Renal cortical epithelial cell (primary cell): ENCODE measurements at places on chromosomes 1 and 21.

DNA sequence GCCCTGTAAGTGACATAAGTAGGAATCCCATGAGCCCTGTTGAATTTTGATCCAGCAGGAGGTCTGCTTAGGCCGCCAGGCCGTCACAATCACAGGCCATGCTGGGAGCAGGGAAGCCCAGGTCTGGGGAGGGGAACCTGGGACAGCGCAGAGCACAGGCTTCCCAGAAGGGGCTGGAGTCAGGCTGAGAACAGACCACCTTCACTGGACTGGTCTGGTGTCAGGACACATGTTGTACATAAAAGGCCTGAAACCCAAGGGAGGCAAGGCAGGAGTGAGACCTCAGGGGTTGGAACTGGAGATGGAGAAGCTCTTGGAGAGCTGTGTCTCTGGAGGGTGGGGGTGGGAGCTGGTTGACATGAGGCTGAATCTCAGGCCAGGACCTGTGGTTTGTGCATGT lies 63.3 kb upstream of the ARTN start:
- DNase-seq = no peak

- peak; percentile 76 for DNase-seq
Measured at GRCh38 chr1:209875515-209875914, 47.7 kb downstream of the UTP25 start.

DNA sequence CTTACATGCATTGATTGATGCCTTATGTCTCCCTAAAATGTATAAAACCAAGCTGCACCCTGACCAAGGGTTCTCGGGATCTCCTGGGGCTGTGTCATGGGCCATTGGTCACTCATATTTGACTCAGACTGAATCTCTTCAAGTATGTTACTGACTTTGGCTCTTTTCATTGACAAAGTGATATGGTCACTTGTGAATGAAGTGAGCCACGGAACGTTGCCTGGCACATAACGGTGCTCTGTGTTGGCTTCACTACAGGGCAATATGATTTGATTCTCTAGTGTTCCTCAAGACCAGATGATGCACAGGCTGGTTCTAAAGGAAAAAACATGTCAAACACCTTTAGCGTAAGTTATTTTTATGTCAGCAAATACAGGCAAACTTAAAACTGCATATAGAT lies 11.4 kb upstream of the IL10RB start:
- DNase-seq = no peak

- DNase-seq = peak; percentile 26
Measured at GRCh38 chr21:16821588-16821987, 691.3 kb upstream of the CXADR start.

- DNase-seq = no peak
Measured at GRCh38 chr21:46083791-46084561, 13.9 kb upstream of the COL6A2 start.

GRCh38 chr1:207805841-207806421 lies 54.1 kb downstream of the CD46 start:
- peak; percentile 91 for DNase-seq

DNA sequence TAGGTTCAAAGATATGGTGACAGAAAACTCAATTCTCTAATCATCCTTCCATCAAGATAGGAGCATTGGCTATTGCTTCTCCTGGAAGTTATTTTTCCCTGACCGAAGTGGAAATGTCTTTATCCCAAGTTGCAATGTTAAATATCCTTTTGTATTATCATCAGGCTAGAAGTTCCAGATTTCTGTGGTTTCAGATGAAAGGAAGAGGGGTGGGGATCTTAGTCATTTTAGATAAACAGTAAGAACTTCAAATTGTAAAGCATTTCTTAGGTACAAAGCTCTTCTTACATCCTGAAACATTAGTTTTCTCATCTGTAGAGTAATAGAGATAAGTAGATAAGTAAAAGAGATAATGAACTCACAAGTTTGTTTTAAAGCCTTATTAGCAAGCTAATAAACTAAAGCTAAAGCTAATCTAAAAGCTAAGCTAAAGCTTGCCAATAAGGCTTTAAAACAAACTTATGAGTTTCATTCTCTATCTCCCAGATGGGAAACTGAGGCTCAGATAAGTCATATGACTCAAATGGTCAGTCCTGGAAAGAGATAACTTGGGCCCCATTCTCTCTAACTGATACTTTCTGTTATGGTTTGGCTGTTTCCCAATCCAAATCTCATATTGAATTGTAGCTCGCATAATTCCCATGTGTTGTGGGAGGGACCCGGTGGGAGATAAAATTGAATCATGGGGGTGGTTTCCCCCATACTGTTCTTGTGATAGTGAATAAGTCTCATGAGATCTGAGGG lies 99.2 kb upstream of the KCNK2 start:
- DNase-seq = peak; percentile 19

- no peak for DNase-seq
Measured at GRCh38 chr21:24903994-24904635, 703.2 kb downstream of the MRPL39 start.

DNA sequence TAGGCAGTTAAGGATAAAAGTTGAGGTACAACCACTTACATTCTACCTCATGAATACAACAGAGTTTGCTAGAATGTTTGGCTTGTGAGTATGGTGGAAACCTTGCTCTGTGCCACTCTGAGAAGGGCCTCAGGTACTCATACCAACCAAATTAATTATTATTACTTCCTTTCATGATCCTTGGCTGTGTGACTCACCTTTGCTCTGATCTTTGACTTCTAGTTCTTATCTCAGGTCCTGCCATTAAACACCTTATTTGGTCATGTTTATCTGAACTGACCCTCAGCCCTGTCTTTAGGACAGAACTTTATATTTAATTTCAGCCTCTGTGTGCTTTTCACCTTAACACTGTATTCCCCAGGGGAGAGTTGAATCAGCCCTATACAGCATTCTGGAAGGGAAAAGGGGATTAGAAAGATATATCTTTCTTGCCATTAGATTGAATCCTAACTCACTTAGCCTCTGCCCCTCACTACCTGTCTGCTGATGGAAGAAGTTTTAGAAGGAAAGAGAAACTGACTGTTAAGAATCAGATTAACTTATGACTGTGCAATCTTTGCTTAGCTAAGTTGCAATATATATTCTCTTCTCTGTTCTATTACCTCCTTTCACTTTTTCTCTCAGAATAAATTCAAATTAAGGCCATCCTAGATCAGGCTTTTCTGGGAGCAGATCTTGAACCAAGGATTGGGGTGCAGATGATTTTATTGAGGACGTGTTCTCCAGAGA lies 260.4 kb upstream of the DPYD start:
- DNase-seq = peak; percentile 34

GRCh38 chr1:164578479-164579200 lies 19.7 kb downstream of the PBX1 start:
- no peak for DNase-seq

DNA sequence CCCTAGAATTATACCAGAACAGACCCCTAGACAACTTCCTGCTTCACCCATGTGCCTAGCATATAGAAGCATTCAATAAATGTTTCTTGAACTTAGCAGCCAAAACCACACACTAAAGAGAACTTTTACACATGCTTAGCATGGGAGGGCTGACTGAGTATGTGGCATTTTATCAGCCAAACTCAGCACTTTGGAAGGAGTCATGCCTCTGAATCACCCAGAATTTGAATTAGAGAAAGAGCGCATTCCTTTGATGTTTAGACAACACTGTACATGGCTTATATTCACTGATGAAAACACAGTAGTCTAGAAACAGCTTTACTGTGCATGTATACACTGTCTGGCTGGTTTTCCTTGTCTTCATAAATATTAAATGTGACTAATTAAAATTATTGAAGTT lies 26.1 kb downstream of the SPAG17 start:
- DNase-seq = peak; percentile 92

GRCh38 chr21:39373634-39374033 lies 24.7 kb upstream of the HMGN1 start:
- DNase-seq = peak; percentile 68
